ENCODE measurements at places on chromosomes 7 and 10.

DNA sequence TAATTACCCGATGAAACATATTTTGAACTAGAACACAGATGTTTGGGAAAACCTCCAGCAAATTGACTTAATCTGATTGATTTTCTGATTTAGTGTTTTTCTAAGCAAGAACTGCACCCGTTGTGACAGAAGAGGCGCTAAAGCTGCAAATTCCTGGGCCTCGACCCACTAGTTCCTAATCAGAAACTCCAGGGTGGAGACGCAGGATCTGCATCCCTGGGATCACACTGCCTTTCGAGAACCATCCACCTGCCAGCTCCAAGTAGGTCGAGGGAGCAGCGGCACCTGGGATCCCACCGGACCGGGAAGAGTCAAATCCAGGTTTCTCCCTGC, 136.8 kb upstream of the CDCA7L start:
- no peak for DNase-seq

GRCh38 chr7:5605775-5606634, 175.5 kb downstream of the RNF216 start:
- DNase-seq, result no peak

- no peak for DNase-seq
These were observed 44.7 kb downstream of the IMMP2L start for GRCh38 chr7:111517549-111517951.

- no peak for DNase-seq
These were observed 169.3 kb upstream of the LRRN3 start for GRCh38 chr7:110921595-110922151.

DNA sequence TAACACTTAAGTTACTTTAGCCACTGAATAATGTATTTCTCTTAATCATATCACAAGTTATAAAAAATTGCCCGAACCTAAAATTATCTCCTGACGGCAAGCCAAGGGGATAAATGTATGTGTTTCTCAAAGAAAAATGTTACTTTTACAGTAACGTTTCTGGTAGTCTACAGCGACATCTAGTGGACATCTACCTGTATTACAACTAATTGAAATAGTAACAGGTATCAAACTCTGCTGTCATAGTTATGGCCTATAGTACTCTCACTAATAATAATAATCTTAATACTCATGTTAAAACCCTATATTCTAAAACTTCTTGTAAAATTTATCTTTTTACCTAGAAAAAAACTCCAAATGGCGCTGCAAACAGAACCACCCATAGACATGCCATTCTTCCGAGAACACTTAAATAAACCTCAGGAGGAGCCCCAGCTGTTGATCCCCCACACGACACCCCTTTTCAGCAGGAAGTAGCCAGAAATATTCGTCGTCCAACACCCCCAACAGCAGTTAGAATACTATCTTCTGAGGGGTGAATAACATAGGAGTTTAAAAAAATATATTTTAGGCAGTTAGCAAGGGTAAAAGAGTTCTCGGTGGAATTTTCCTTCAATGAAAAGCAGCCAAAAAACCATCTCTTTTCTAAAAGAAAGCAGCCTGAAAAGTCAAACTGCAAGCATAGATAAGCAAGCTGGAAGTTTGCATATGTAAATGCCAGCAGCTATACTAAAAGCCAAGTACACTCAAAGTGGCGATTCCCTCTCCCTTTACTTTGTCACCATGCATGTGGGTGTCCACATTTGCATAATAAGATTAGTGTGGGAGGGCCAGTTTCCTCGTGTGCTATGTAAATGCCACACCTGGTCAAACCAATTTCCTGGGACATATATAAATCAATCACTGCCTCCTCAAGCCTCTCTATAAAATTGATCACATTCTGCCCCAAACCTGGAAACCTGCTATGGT, 40.5 kb upstream of the ZNF107 start:
- no peak for DNase-seq

GRCh38 chr7:16271990-16272665, 149.2 kb downstream of the CRPPA start:
- no peak for DNase-seq

GRCh38 chr7:98125759-98126158, 19.1 kb downstream of the LMTK2 start:
- no peak for DNase-seq

DNA sequence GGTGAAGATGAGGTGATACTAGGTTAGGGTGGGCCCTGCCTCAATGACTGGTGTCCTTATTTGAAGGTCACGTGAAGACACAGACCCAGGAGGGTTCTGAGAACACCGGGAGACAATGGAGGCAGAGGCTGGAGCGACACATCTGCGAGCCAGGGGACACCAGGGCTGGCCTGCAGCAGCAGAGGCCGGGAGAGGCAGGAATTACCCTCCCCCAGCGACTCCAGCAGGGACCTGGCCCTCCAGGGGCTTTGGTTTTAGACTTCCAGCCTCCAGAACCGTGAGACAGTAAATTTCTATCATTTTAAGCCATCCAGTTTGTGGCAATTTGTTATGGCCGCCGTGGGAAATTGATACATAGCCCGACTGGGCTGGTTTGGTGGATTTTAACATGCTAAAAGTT, 152.2 kb downstream of the DNAJB6 start:
- DNase-seq, result no peak

DNA sequence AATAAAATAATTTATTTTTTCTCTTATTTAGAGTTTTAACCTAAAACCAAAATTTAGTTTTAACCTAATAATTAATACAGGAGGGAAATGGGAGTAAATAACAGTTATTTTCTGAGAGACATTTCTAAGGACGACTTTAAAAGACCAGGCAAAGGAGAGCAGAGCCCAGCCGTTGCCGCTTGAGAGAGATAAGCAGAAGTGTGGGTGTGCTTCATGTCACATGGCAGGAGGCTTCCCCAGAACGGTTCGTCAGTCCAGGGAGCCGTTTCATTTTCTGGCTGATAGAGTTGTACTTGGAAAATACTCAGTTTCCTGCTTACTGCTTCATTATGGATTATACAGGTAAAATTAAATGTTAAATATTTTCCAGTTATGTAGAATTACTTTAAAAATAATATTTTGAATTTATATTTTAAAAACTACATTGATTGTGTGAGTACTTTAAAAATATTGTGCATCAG, 61.4 kb downstream of the ST7 start:
- DNase-seq, result no peak

DNA sequence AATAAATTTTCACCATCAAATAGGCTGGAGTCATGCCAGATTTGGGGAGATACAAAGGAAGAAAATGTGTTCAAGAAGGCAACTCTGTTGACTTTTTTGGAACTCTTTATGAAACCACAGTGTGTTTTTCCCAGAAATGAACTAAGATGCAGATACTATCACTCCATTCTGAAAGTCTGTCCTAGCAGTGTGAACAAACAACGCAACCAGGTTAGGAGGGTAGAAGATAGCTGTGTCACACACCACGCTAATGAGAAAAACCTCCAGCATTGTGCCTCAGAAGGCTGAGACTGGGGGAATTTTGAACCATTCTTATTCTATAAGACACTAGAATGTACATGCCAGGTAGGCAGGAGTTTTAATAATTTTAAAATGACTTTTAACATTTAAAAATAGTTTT, 15.9 kb upstream of the ATP6V0A4 start:
- DNase-seq, result no peak

- DNase-seq, result no peak
These were observed 219.5 kb upstream of the CSTF2T start for GRCh38 chr10:51918884-51919325.

DNA sequence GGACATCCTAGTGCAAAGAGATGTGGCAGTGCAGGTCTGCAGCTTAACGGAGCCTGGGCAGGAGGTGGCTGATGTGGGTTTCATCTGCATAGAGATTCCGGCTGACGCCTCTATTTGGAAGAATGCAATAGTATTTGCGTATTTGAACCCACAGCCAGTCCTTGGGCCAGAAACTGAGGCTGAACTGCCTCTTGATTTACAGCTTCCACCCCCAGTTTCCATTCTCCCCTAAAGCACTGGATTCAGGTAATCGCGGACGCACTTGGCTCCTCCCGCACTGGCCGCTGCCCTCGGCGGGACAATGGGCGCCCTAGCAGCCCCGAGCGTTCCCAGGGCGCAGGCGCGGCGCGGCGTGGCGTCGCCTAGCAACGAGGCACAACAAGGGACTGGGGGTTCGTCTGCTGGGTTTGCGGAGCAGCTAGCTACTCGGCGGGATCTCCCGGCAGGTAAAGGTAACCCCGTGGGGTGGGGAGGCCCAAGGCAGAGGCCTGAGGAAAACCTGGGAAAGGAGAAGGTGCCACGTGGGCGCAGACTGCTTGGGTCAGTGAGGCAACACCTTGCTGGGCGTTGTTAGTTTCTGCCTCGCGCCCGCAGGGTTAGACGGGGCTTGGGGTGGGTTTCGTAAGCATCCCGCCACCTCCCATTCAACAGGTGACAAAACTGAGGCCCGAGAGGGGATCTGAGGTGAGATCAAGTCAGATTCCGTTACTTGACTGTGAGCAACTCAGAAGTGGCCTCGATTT, at the start of gene ARMC3:
Gene ARMC3, plus strand, starts transcription at position 393 of the 743 bp plus-strand sequence. CDS start 3,944 bp downstream, outside the sequence.
- peak; percentile 52 for DNase-seq

DNA sequence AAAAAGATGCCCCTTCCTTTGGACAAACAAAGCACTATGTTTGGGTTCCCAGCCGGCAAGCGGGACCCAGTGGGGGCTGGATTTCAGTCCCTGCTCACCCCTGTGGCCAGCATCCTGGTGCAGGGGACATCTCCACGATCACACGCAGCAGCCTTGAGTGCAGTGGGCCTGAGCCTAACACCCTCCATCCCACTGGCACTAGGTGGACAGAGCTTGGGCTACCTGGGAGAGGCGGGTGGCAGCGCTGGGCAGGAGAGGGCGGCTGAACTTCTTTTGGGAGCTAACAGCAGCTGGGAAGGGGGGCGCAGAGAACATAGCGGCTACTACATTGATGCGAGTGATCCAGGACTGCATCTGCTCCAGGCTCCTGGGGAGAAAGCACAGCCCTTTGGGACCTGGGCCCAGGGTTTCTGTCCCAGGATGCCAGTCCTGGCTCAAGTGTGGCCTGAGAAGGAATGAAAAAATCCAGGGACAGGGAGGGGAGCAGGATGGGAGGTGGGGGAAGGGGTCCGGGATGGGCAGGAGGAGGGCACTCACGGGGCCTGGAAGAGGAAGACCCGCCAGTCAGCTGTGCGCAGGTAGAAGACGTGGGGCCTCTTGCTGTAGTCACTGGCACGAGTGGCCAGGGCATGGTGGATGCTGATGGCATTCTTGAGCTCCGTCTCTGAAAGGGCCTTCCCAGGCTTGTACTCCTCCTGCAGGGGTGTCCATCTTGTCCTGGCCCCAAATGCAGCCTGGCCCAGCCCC, 9.0 kb downstream of the NFKB2 start:
- DNase-seq, result no peak

Measured in stimulated activated naive CD4-positive, alpha-beta T cell treated with Interleukin-2 at 50 U/mL for 16 hours (primary cell).